ENCODE measurements at places on chromosomes 5 and 9. TPM values are rescaled to one million over a fixed set of nuclear protein-coding genes. Genes with fewer than 3 reads are reported as not detected.

DNA sequence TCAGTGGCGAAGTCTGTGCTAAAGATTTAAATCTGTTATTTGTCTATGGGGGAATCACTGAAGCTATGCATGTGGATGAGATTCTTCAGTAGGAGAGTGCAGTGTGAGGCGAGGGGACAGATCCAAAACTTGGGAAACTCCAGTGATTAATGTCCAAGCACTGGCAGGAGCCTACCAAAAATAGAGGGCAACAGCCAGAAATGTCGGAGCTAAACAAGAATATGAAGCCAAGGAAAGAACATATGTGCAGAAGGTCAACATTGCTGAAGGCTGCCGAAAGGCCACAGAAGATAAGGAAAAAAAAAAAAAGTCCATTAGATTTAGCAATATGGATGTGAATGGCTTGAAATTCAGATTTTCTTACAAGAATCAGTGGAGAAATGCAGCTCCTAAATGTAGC lies 61.8 kb downstream of the C6 start:
- DNase-seq = no peak

DNA sequence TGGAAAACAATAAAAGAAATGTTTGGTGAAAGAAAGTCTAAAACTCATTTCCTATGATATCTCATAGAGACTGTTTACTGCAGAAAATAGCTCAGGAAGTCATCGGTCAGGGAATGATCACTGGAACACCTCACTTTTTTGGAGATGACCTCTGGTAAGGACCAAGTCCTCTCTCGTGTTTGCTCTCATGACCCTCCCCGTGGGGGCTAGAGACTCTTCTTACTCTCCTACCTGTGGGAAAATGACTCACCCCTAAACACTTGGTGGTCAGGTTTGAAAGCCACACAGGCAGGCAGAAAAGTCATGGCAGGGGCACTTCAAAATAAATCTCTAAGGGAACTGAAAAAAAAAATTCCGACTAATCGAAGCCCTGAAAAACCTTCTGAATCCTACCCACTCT lies 48.2 kb downstream of the FAM240B start:
- DNase-seq = no peak

GRCh38 chr9:106887066-106887465 lies 24.1 kb downstream of the ZNF462 start:
- no peak for DNase-seq

GRCh38 chr5:161934486-161934885 lies 86.6 kb downstream of the GABRA1 start:
- no peak for DNase-seq

GRCh38 chr9:35923927-35924763 lies 14.9 kb downstream of the SPAAR start:
- DNase-seq = no peak

DNA sequence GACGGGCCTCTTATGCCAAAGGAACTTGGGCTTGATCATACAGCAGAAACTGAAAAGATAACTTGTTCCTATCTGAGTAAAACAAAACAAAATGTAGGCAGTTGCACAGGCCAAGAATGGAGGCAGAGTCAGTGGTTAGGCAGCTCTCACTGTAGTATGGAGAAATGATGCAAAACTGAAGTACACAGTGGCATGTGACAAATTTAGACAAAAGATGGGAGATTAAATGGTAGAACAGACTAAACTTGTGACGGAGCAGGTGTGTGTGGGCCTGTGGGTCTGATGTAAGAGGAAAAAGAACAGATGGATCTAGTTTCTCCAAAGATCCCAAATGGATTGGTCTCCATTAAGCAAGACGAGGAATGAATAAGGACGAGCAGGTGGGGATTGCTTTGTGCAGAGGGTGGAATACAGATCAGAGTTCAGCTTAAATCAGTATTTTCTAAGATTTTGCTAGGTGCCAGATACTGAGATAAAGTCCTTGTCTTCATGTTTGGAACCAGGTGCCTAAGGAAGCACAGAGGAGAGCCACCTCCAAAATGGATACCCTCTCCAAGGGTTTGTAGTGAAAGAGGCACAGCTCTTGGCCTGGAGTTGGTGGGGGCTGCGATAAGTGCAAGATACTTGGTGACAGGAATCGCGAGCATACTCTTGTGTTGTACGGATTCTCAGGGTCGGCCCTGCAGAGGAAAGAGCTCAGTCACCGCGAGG lies 722 bp upstream of the DCP2 start:
- DNase-seq = peak; percentile 10

GRCh38 chr5:139803978-139804377 lies 8.4 kb downstream of the PSD2 start:
- no peak for DNase-seq

SHISAL2B gene
- not detected for total RNA-seq

PIP5K1B gene
- total RNA-seq = 10.7 TPM

HBEGF gene
- total RNA-seq = 30.9 TPM
